ENCODE measurements at places on chromosomes 2 and 18. TPM values are rescaled to one million over a fixed set of nuclear protein-coding genes. Genes with fewer than 3 reads are reported as not detected.

DNA sequence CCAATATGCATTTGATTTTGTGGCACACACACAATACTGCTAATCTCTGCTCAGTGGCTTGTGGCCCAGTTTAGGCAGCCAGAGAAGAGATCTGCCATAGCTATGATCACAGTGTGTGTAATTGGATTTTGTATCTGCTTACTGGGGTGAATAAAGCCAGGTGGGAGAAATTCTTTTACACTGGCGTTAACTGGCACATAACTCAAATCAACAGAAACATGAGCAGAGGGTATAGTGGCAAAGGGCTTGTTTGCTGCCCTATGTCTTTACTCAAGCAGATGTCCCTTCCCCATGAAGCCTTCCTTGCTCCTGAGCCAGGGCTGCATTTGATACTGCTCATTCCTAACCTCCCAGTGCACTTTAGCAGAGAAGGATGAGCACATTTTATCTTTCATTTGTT lies 28.5 kb downstream of the STON1 start:
- no peaks in the 10 kb centered on the region for H3K27me3 ChIP-seq
- no peaks in the 10 kb centered on the region for H3K4me1 ChIP-seq
- no peak for DNase-seq
- no peak overlapping the region for H3K4me3 ChIP-seq

- H3K27ac ChIP-seq, result no peak overlapping the region
- H3K4me1 ChIP-seq, result no peaks in the 10 kb centered on the region
- DNase-seq, result no peak
- no peaks in the 10 kb centered on the region for H3K36me3 ChIP-seq
Observed at GRCh38 chr2:72338076-72338475, 190.4 kb upstream of the CYP26B1 start.

DNA sequence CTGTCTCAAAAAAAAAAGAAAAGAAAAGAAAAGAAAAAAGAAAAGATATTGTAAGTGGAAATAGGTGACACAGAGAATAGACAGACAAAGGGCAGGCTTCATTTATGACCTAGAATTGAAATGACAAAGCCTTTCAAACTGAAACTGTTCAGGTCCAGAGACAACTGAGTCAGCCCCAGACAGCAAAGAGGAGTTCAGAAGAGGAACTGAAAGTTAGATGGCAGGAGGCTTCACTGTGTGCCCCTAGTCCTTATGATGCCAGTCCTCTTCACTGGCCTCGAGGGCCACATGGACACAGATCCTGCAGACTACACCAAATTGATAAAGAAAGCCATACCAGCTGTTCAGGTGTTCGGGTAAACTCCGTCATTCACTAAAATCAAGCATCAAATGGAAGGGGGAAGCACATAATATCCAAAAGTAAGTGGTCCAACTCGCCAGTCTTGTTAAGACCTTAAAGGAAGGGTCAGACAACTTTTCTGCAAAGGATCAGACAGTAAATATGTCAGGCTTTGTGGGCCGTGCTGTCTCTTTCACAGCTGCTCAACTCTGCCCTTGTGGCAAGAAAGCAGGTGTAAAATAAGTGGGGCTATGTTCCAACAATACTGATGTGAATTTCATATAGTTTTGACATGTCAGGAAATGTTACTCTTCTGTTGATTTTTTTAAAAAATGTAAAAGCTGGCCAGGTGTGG lies 231.9 kb upstream of the MGAT5 start:
- no peaks in the 10 kb centered on the region for H3K36me3 ChIP-seq
- no peak overlapping the region for H3K27ac ChIP-seq
- no peak overlapping the region for H3K4me3 ChIP-seq
- no peak for DNase-seq
- no peaks in the 10 kb centered on the region for H3K27me3 ChIP-seq
- H3K4me1 ChIP-seq, result no peaks in the 10 kb centered on the region

DNA sequence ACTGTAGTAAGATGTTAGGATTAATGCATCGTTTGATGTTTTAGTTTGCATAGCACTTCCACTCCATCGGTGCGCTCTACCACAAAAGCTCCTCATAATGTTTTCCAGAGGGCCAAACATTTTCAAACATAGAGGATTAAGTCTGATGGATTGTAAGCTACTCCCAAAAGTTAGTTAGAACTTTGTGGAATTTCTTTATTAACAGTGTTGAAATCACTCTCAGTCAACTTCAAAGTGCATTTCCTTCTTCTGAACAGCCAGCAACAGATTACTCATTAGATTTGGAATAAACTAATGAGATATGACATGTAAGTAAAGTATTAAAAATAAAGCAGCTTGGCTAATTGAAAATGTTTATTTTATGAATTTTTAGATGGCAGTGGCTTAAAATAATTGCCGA lies 30.1 kb upstream of the CTAGE1 start:
- no peaks in the 10 kb centered on the region for H3K36me3 ChIP-seq
- H3K4me1 ChIP-seq, result no peaks in the 10 kb centered on the region

DNA sequence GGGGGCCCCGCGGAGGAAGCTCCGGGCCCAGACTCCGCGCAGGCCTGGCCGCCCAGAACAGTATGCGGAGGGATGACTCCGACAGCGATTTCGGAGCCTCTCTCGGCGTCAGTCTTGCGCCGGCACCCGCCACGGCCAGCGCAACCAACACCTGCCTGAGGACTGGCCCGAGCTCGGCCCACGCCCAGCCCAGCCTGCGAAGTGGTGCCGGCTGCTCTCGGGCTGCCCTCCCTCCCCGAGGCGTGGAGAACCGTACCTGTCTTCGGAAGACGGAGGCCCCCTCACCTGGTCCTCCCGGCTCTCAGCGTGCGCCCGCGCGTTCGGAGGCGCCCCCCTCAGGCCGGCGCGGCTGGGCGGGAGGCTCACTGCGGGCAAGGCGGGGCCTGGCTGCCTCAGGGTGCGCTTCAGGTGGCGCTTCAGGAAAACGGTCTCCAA lies at the start of gene M1AP:
Gene M1AP (minus strand): TSS at position 322 of the 435 bp plus-strand sequence. CDS start 8,055 bp downstream, outside the sequence.
- peak within 1 kb of the TSS; percentile 59 for H3K27ac ChIP-seq
- no peaks in the 10 kb centered on the region for H3K27me3 ChIP-seq
- H3K36me3 ChIP-seq, result no peaks in the 10 kb centered on the region

DNA sequence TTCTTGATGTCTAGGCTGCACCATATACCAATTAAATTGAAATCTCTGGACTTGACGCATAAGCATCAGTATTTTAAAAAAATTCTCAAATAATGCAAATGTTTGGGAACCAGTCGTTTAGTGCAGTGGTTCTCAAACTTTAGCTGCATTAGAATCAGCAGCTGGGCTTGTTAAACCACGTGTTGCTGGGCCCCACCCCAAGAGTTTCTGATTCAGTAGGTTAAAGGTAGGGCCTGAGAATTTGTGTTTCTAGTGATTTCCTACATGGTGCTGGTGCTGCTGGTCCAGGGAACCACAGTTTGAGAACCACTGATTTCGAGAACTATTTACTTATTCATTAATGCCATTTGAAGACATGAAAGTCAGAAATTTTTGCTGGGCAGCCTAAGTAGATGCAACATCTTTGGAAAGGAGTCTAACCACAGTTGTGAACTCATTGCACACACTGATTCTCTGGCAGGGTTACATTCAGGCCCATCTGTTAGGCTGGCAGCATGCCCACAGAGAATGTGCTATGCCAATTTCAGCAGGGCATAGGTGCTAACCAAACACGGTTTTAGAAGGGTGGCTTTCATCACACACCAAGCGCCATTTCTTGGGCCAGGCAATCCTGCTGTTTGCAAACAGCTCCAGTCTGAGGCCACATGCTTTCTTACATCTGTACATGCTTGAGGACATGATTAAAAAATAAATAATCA lies 26.4 kb upstream of the ATP5MC3 start:
- H3K4me3 ChIP-seq, result no peak overlapping the region
- DNase-seq, result no peak
- H3K27ac ChIP-seq, result no peak overlapping the region
- no peaks in the 10 kb centered on the region for H3K36me3 ChIP-seq

- H3K4me3 ChIP-seq, result peak within 1 kb of the TSS; percentile 90
- H3K27ac ChIP-seq, result peak within 1 kb of the TSS; percentile 94
- DNase-seq, result peak; percentile 87
- H3K27me3 ChIP-seq, result no peaks in the 10 kb centered on the region
Observed at GRCh38 chr2:171434013-171434989, at the start of gene DCAF17. Gene DCAF17 (plus strand): TSS chr2:171434226. CDS start chr2:171434578, 352 bp downstream.

DNA sequence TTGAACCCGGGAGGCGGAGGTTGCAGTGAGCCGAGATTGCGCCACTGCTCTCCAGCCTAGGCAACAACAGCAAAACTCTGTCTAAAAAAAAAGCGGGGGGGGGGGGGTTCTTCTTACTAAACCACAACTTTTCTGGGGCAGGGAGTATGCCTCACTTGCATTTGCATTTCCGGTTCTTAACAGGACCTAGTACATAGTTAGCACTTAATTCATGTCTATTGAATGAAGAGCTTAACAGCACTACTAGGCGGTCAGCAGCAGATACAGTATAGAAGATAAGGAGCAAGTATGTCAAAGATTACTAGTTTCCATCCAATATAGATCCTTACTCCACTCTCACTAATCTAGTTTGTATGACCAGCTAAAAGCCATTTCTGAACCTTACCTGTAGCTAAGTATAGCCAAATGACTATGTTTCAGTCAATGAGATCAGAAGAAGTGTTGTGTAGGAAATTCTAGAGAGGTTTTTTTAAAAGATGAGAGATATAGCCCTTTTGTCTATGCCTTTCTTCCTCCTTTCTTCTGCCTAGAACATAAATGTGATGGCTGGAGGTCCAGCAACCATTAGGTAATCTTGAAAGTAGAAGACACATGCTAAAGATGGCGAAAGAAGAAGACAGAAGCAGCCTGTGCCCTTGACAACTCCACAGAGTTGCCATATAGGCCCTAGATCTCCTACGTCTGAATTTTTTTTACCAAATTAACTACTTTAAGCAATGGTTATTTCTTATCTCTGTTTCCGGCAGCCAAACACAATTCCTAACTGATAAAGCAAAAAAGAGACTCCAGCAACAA lies 11.3 kb downstream of the HYCC2 start:
- no peak overlapping the region for H3K4me3 ChIP-seq
- no peak overlapping the region for H3K27ac ChIP-seq
- no peaks in the 10 kb centered on the region for H3K27me3 ChIP-seq
- no peaks in the 10 kb centered on the region for H3K36me3 ChIP-seq

GRCh38 chr2:137231628-137232027 lies 466.3 kb downstream of the THSD7B start:
- no peak for DNase-seq
- no peaks in the 10 kb centered on the region for H3K36me3 ChIP-seq

DNA sequence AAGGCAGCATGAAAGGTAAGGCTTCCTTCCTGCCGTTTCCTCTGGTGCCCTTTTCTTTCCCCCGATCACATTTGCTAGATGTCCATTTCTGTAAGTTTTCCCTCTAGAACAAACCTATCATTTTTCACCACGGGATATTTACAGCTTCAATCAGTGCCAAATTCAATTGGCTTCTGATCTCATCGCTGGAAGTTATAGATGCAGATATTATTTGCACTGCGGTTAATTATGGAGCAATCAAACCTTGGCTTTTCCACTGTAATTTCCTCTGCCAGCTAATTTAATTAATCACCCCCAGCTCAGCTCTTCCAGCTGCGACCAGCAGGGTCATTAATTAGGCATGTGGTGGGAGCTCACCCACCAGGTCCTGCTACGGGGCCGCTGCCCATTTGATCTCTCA lies 86.1 kb downstream of the GBX2 start:
- H3K4me3 ChIP-seq, result no peak overlapping the region
- no peaks in the 10 kb centered on the region for H3K27me3 ChIP-seq
- 0 out of 2 replicates have a peak, but pooled peaks cover 5% of the 10 kb centered on the region for H3K36me3 ChIP-seq
- DNase-seq, result no peak
- no peak overlapping the region for H3K27ac ChIP-seq

DNA sequence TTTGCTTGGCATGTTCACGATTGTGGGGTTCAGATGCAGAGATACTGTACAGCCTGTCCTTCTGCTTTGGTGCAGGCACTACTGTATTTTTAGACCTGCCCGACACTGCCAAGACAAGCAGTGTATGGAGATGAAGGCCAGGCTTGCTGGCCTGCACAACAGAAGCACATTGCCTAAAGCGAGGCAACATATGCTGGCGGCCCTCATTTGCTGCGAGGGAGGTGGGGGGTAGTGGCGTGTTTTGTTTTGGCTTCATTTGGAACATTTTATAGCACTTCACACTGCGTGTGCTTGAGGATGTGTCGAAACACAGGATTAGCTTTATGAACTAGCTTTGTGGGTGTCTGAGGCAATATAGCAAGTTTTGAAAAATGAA lies 27.0 kb downstream of the TMEM182 start:
- H3K27ac ChIP-seq, result no peak overlapping the region
- H3K4me1 ChIP-seq, result no peaks in the 10 kb centered on the region
- no peaks in the 10 kb centered on the region for H3K27me3 ChIP-seq
- DNase-seq, result no peak
- H3K4me3 ChIP-seq, result no peak overlapping the region

GRCh38 chr2:50879457-50879856 lies 152.5 kb downstream of the NRXN1 start:
- no peaks in the 10 kb centered on the region for H3K4me1 ChIP-seq
- no peak for DNase-seq
- no peaks in the 10 kb centered on the region for H3K36me3 ChIP-seq
- H3K27me3 ChIP-seq, result no peaks in the 10 kb centered on the region

GRCh38 chr18:79423211-79424007 lies 27.7 kb downstream of the NFATC1 start:
- no peaks in the 10 kb centered on the region for H3K27me3 ChIP-seq
- DNase-seq, result no peak
- H3K36me3 ChIP-seq, result no peaks in the 10 kb centered on the region
- no peaks in the 10 kb centered on the region for H3K4me1 ChIP-seq
- no peak overlapping the region for H3K27ac ChIP-seq
- no peak overlapping the region for H3K4me3 ChIP-seq

Gene PLB1
- 0.49 TPM for total RNA-seq

Gene IL1R1
- total RNA-seq, result 5.3 TPM

Gene NAT8
- not detected for total RNA-seq

Gene CCDC74B
- total RNA-seq, result 3.2 TPM

Gene FTCDNL1
- total RNA-seq, result 2.6 TPM
